ENCODE measurements at places on chromosomes 3 and 15.

- DNase-seq = no peak
These were observed 825.3 kb upstream of the GRM7 start for GRCh38 chr3:6035626-6036025.

GRCh38 chr3:65313666-65314065 lies 625.9 kb upstream of the ADAMTS9 start:
- no peak for DNase-seq

- DNase-seq = no peak
These were observed 33.6 kb downstream of the BTD start for GRCh38 chr3:15635121-15635661.

DNA sequence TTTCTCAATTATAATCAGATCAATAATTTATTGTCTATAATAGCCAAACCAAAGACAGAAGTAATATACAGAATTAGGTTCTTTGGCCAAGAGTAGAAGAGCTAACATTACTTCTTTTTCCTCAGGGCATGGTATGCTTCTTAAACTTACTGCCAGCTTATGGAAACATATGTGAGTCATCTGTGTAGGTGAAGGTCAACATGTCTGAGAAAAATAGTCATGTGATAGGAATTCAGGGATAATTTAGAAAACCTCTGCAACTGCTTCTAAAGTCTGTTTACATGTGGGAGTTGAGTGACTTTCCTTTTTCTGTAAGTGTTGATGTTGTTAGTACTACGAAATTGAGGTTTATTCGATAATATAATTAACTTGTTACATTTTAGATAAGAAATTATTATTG lies 19.2 kb upstream of the MAP6D1 start:
- DNase-seq = no peak

Measured in CD4-positive, alpha-beta T cell treated with Interleukin-15 for 1 hour (primary cell).